Skeletal muscle cell (primary cell): ENCODE measurements at places on chromosomes 16 and 17.

DNA sequence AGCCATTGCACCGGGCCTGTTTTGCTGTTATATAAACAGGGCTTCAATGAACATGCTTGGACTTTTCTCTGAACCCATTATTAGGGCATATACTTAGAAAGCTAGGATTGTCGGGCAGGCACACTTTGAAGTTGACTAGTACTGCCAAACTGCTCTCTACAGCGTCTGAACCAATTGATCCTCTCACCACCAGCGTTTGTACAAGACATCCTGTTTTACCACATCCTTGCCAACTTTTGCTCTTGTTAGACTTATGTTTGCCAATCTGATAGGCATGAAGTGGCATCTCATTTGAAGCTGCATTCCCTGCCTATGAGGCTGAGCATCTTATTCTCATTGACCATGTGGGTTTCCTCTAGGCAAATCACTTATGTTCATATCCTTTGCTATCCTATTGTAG, 7.4 kb upstream of the PPP1R9B start:
- DNase-seq = no peak

- no peak for DNase-seq
Measured at GRCh38 chr17:27354491-27355081, 60.7 kb downstream of the WSB1 start.

GRCh38 chr17:62109378-62109902, 44.4 kb upstream of the MED13 start:
- DNase-seq = no peak

DNA sequence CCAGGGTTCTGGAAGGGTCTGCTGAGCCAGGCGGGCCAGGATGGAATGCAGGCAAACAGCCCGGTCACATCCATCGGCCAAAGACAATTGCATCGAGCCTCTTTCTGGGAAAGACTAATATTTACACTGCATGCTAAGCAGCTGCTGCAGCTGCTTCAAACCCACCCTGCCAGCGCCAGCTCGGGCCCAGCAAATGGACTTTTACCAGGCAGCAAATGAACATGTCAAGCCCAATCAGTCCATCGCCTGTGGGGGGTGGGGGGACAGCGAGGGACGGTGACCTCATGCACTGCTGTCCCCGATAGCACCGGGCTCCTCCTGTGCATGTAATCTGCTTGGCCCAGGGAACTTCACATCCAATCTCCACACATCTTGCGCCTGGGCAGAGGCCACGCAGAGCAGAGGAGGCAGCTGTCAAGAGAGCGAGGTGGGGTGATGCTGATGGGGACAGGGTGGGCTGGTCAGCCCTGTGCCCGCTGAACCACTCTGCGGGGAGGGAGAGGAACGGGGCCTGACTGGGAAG, 39.4 kb upstream of the CDH5 start:
- no peak for DNase-seq

DNA sequence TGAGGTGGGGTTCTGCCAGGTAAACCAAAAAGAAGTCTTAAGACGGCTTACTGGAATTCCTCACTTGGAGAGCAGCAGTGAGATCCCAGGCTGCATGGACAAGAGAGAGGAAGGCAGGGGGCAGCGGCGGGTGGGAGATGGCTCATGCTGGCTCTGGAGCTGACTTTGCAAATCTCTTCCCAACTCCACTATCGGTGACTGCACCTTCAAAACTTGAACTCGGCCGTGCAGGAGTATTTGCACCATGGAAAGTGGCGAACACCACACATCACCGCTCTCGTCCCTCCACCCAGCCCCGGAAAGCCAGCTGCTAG, 16.7 kb downstream of the CA5A start:
- DNase-seq = no peak

- DNase-seq = no peak
Measured at GRCh38 chr16:49928176-49929041, 72.5 kb upstream of the ZNF423 start.

- no peak for DNase-seq
Measured at GRCh38 chr17:17963066-17963465, 9.1 kb downstream of the TOM1L2 start.

DNA sequence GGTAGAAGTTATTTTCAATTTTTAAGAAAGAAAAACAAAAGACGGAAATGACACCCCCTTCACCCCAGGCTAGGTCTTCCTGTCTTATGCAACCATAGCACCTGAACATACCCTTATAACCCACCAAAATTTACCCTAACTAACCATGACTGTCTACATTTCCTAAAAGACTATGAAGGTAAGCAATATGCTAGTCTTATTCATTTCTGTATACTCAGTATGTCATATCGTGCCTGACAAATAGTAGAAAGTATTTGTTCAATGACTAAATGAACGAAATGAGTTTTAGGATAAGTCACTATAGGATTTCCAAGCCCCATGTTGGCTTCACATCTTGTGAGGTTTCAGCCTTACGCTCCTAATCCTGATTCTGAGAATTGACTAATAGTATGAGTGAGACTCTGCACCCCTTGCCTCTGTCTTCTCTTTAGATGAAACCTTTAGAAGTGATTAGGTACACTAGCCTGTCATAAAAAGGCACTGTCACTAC, 6.5 kb downstream of the ADAT1 start:
- no peak for DNase-seq

- DNase-seq = no peak
Measured at GRCh38 chr16:77775911-77776909, 12.2 kb upstream of the VAT1L start.
